ENCODE measurements at places on chromosomes 5 and 9.

- DNase-seq, result no peak
Observed at GRCh38 chr5:135399794-135400542, 937 bp upstream of the MACROH2A1 start.

- no peak for DNase-seq
Observed at GRCh38 chr9:70696694-70697335, 282.4 kb upstream of the KLF9 start.

DNA sequence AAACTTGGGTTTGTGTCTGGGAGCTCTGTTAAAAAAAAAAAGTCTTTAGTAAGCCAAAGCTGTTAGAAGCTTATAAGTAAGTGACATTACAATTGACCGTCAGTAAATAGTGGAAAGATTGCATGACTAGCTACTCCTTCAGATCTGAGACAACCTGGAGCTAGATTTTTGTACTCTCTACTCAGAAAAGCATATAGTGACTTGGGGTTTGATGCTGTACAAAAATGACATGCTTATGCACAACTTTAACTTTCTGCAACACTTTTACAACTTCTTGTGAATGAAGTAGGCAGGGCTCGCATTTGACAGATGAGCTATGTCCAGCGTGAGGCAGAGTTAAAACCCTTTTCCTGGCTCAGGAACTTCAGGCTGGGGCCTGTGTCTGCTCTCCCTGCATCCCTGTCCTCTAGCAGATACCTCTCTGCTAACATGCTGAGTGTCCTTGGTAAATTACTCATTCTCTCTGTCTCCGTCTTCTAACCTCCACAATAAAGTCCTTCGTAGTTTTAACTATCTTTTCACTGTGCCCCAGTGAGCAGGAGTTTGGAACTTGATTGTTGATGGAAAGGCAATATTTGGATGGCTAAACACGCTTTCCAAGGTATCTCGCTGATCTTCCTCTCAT, 471 bp upstream of the GHR start:
- DNase-seq, result no peak

DNA sequence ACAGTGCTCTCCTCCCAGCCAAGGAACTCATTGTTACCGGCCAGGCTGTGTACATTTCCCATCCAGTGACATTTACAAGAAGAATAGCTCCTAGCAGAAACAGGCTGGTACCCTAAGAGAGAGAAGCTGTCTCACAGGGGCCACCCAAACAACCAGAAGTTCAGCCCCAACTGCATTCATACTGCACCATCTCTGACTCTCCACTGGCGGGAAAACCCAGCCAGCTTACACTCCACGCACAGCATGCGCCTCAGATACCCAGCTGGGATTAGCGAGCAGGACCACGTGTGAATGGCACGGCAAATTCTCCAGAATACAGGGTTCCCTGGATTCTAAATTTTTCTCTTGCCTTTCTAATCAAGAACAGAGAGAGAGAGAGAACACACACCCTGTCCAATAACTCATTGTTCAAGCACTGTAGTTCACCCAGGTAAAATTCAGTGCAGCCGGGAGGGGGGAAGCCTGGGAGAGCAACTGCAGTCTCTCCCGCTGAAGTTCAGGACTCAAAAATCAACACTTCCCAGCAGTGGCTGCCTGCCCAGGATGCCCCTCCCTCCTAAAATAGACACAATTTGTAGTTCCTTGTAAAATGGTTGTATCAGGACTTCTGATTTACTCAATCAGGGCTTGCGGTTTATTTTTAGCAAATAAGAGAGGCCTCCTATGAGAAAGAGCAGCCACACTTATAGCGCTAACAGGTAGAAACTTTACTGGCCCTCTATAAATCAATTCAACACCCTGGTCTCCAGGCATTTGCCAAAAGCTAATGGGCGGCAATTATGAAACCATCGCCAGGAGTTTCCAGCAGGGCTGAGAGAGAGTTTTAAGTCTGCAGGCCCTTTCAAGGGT, 2.2 kb downstream of the COL23A1 start:
- no peak for DNase-seq

DNA sequence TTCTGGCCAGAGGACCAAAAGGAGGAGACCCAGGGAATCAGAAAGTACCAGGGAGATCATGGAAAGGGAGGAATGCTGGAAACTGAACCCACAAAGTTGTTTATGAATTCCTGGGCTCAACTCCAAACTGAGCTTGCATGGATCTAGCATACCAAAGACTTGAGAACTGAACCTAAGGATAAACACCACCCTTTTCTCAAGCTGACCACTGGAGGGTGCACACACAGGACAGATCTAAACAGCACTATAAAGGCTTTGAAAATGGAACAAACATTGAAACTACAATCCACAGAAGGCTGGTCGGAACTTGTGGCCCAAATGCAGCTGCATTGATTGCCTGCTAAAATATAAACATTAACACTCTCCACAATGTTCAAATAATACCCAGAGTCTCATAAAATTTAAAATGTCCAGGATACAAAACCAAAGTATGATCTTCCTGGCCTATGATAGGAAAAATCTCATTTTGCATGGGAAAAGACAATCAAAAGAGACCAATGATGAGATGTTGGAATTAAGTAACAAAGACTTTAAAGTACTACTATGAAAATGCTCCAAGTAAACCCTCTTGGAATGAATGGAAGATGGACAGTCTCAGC, 15.6 kb upstream of the IRF1 start:
- DNase-seq, result no peak

GRCh38 chr5:122312591-122313406, 762 bp downstream of the SNCAIP start:
- no peak for DNase-seq

DNA sequence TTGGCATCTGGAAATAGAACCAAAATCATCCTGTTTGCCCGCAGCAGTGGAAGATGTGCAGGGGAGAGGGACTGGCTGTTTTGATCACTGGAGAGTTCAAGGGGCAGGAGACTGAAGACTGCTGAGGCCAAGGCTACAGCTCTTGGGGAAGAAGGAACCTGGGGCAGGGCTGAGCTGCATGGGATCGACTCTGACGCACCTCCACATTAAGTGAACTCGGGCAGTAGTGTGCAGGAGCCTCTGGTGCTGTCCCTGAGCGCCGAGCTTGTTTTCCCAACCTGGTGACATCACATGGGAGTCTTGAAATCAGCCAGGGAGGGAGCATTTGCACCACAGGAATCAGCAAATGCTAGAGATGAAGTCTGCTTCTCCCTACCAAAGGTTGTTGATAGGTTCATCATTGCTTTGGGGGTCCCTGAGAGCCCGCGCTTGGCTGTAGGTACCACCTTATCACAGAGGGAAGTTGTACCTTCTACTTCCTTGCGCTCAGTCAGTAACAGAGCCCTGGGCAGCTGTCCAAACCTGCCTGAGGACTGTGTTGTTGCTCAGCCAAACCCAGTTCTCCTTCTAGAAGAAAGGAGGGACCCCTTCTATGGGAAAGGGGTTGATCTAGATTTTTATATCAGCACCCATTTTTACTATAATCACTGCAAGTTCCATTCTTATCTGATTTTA, 52.3 kb upstream of the CTSL start:
- DNase-seq, result no peak

- no peak for DNase-seq
Observed at GRCh38 chr5:67373518-67373917, 176.9 kb upstream of the CD180 start.

GRCh38 chr9:96047741-96048103, 172.2 kb downstream of the ERCC6L2 start:
- no peak for DNase-seq

DNA sequence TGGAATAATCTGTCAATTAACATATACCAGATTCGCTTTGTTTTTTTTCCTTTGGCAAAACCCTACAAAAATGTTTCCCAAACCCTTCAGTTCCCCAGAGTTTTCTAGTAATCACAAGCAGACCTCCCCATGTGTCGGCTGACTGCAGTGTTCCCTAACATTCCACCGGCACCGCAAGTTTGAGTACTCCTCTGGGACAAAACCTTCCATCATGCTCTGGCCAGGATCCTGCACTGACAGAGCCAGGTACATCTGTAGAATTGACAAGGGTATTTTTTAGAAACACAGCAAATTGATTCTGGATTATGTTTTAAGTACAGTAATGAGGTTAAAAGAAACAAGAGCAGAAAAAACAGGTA, 174.7 kb downstream of the GAS1 start:
- DNase-seq, result no peak

- DNase-seq, result no peak
Observed at GRCh38 chr5:139379626-139380449, 3.3 kb downstream of the SLC23A1 start.

DNA sequence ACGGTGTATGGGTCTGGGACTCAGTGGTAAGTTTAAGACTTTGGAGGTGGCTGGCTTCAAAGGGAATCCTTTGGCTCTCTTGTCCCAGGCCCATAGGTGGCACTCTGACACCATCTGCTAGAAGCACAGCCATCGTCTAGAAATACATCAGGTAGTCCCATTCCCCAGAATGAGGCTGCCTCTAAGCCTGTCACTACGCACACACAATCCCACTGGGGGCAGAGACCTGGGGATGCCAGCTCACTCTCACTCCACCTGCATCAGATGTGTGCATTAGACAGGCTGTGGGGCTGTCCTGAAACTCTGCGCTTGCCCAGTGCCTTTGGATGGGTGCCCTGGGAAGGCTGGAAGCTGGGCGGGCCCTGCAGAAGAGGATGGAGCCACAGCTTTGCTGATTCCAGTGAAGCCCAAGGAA, 127.5 kb upstream of the PANK3 start:
- no peak for DNase-seq

GRCh38 chr5:152259702-152260101, 145.4 kb downstream of the NMUR2 start:
- no peak for DNase-seq

DNA sequence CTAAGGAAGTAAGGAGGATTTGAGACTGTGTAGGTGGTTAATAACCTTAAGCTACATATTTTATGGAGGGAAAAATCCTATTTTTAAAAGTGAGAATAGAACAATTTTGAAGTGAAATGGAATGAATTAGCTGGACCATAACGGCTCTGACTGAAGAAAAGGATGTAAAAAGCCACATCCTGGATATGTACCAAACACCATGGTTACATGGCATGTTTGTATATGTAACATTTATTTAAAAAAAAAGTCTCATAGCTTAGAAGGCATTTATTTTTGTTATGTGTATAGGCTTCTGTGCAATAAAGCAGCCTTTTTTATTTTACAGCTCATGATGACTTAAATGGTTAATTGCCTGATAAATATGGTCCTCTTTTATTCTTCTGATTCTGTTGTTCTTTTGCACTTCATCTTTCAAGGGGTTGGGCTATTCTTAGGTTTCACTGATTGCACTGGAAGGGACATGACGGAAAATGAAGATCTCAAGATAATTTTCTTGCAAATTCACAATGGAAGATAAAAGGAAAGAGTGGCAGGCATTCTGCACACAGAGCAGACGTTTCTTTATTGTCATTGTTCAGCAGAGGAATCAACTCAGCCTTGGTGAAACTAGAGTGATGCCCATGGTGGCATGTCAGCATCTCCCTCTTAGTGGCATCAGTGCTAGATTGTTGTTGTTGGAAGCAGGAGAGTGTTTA, 63.1 kb downstream of the DOCK8 start:
- DNase-seq, result no peak

- no peak for DNase-seq
Observed at GRCh38 chr5:131630208-131630962, 4.6 kb downstream of the RAPGEF6 start.

DNA sequence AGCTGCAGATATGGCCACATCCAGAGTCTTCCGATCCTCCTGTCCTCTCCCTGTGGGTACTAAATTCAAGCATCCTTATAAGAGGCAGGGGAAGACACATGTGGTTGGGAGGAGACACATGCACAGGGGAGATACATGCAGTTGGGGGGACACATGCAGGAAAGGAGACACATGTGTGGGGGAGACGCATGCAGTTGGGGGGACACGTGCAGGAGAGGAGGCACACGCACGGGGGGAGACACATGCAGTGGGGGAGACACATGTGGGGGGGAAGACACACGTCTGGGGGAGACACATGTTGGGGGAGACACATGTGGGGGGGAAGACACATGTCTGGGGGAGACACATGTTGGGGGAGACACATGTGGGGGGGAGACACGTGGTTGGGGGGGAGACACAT, 21.2 kb upstream of the OLFM1 start:
- no peak for DNase-seq

DNA sequence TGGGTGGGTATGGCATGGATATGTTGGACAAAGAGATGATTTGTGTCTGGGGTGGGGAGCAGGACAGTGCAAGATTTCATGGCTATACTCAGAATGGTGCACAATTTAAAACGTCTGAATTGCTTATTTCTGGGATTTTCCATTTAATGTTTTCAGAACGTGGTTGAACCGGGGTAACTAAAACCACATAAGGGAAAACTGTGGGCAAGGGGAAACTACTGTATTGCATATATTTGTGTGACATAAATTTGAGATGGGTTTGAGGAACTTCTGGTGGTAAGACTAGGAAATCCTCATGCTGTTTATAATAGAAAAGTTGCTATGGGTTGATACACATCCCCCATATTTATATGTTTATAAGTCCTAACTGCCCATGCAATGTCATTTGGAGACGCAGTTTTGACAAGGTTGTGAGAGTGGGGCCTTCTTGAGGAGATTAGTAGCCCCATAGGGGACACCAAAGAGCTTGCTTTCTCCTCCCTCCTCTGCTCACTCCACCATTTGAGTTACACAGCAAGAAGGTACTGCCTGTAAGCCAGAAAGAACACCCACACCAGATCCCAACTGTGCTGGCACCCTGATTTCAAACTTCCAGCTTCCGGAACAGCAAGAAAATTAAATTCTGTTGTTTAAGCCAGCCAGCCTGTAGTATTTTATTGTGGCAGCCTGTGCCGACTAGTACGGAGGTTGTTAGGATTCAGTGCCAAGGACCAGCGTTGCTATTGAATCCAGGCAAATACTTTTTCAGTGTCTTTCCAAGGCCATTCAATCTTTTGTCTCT, 2118.9 kb downstream of the MAT2B start:
- no peak for DNase-seq

GRCh38 chr5:75078027-75078426, 25.7 kb upstream of the GCNT4 start:
- DNase-seq, result no peak

DNA sequence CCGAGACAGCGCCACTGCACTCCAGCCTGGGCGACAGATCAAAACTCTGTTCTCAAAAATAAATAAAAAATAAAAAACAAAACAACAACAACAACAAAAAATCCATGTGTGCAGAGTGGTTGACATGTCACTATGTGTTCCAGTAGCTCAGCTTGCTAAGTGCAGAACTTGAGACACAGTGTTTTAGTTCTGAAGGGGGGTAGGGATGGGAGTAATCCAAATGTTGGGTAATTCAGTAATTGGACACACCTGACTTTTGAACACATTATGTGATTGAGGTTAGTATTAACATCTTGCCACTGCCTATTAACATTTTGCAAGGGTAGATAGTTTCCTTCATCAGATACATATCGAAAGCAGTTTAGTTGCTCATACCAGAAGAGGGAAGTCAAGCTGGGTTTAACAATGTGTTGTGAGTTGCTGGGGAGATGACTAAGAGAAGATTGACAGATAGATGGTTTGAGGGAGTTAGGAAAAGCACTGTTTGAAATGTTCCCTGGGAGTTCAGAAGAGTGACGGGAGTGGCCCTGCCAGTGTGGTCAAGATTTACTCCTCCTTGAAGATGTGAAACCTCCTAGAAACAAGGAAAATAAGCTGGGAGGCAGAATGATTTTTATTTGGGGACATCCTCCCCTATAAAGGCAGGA, 928 bp downstream of the HACD4 start:
- no peak for DNase-seq

Measured in stimulated activated CD8-positive, alpha-beta memory T cell treated with anti-CD3 and anti-CD28 coated beads, Interleukin-7, amount 100 ng/mL, for 1 hour (primary cell).